ENCODE measurements at places on chromosomes 13 and 19. TPM values are rescaled to one million over a fixed set of nuclear protein-coding genes. Genes with fewer than 3 reads are reported as not detected.
A peak's percentile ranks its signal among the peaks of the same experiment; 100 is the strongest.

- DNase-seq = no peak
These were observed 720.3 kb downstream of the UQCRFS1 start for GRCh38 chr19:28492621-28493020.

The SIRT2 gene
- total RNA-seq = 59.2 TPM

- DNase-seq = peak; percentile 37
These were observed 10.2 kb downstream of the PLPPR3 start for GRCh38 chr19:811506-812048.

The ZNF428 gene
- total RNA-seq = 27.1 TPM

DNA sequence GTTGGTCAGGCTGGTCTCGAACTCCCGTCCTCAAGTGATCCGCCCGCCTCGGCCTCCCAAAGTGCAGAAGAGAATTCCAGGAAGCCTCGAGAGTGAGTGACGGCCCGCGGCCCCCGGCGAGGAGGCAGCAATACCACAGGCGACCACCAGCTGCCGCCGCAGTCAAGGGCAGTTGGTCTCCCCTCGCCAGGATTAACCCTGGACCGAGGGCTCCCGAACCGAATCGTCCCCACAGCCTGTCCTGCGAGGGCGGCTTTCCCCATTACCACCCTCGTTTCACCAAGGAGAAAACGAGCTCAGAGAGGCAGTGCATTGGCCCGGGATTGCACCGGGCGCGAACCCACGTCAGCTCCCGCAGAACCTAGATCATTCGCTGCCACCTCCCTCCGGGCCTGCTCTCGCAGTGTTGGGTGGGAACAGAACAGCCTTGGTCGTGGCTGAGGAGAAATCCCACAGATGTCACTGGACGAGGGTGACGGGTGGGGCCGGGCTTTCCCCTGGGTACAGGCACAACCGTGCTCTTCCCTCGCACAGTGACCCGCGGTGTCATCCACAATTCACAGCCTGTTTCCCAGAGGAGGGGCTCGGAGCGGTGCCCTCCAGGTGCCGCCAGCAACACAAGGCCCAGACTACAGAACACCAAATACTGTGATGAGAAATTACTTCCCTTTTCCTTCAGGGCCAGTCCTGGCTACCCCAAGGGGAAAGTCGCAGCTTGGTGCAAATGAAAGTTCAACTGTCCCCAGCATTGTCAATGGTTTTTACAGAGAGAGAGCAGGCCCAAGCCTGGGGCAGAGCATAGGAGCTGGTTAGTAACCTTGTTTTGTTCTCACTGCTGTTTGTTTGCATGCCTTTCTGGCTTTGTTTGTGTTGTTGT is 24.8 kb downstream of the C2CD4C start:
- DNase-seq = peak; percentile 63

The APBA3 gene
- total RNA-seq = 21.9 TPM

The NOP53 gene
- 260 TPM for total RNA-seq

GRCh38 chr19:3479177-3479833 is 1.0 kb downstream of the SMIM24 start:
- DNase-seq = no peak

GRCh38 chr19:53581871-53582279 is 43.9 kb downstream of the ZNF331 start:
- DNase-seq = no peak

The MCEMP1 gene
- 97.9 TPM for total RNA-seq

DNA sequence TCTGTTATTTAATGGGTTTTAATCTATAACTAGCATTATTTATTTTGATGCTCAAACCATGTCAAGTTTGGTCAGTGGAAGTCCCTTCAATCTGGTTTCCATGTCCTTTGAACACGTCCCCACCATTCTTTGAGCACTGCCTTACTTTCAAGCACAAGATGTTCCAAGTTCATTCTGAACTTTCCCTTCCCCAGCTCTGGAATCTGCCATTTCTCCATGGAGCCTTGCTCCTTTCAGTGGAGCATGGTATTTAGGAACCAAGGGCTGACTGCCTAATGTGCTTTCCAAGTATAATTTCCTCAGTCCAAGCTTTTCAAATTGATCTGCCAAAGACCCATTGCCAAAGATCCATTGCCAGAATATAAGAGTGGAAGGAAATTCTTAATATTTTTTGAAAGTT is 1.1 kb upstream of the ZNF546 start:
- no peak for DNase-seq

GRCh38 chr19:35006342-35006998 is 6.3 kb downstream of the GRAMD1A start:
- no peak for DNase-seq

The CFD gene
- 153 TPM for total RNA-seq

- DNase-seq = no peak
These were observed 155.6 kb downstream of the TM9SF2 start for GRCh38 chr13:99656844-99657381.

The WBP4 gene
- total RNA-seq = 11.0 TPM

The ZNF850 gene
- total RNA-seq = 2.8 TPM

GRCh38 chr13:111420113-111420876 is 99.9 kb downstream of the TEX29 start:
- no peak for DNase-seq

- DNase-seq = no peak
These were observed 303.3 kb downstream of the POU4F1 start for GRCh38 chr13:78299832-78300623.

The ACP7 gene
- total RNA-seq = not detected

The SULT2A1 gene
- total RNA-seq = not detected

The LYL1 gene
- total RNA-seq = 21.8 TPM

DNA sequence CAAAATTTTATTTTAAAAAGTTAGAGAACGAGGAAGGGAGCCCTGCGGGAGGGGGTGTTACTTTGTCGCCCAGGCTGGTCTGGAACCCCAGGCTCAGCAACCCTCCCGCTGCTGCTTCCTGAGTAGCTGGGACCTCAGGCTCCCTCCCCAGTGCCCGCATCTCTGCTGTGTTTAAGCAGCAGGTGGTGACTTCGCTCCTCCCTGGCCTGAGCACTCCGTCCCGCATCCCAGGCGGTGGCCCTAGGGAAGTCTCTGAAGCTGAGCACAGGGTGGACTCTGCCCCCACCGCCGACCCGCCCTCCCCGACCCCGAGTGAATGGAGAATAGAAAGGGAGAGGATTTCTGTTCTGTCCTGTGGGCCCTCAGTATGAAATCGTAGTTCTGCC is 30.5 kb downstream of the ZNF701 start:
- DNase-seq = peak; percentile 64

The TEX29 gene
- 0.81 TPM for total RNA-seq

DNA sequence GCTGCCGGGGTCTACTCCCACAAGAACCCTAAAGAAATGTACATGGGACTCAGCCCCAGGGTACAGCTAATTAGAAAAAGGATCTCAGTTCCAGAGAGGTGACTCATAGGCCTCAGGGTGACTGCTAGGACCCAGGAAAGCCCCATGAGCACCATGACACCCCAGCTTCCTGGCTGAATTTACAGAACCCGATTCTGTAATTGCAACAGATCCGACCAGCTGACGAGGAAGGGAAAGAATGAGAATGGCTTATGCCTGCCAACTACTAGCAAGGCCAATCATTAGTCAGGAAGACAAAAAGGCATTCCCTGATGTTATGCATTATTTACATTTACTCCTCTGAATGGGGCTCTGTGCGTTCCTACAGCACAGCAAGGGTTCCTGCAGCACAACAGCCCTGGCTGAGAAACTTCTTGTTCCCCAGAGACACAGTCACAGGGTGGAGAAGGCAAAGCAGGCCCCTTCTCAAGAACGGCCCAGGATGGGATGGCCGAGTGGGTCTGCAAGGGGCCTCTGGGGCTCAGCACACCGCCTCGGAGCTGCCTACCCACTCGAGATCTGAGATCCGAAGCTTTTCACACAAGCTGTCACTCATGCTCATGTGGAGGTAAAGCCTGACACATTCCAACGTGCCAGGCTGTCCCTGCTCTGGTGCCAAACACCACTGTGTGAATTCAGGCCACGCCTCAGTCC is 27.2 kb downstream of the PBX4 start:
- DNase-seq = no peak

DNA sequence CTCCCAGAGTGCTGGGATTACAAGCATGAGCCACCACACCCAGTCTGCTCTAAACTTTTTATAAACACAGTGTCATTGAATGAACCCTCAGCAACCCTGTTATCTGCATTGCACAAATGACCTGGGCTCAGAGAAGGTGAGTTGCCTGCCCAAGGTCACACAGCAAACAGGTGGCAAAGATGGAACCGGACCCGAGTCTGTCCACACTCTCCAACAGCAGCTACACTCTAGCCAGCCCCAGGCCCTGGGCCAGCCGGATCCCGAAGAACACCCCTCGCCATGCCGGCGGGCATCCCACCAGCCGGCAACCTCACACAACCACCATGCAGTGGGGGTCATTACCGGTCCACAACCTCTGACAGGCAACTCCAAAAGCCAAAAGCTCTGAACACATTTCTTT is 14.5 kb downstream of the ERCC2 start:
- no peak for DNase-seq

The ZNF284 gene
- 2.9 TPM for total RNA-seq

GRCh38 chr13:35760735-35761281 is 284.3 kb upstream of the MAB21L1 start:
- DNase-seq = no peak

GRCh38 chr19:41821003-41821735 is 23.3 kb downstream of the LYPD4 start:
- DNase-seq = peak; percentile 57

DNA sequence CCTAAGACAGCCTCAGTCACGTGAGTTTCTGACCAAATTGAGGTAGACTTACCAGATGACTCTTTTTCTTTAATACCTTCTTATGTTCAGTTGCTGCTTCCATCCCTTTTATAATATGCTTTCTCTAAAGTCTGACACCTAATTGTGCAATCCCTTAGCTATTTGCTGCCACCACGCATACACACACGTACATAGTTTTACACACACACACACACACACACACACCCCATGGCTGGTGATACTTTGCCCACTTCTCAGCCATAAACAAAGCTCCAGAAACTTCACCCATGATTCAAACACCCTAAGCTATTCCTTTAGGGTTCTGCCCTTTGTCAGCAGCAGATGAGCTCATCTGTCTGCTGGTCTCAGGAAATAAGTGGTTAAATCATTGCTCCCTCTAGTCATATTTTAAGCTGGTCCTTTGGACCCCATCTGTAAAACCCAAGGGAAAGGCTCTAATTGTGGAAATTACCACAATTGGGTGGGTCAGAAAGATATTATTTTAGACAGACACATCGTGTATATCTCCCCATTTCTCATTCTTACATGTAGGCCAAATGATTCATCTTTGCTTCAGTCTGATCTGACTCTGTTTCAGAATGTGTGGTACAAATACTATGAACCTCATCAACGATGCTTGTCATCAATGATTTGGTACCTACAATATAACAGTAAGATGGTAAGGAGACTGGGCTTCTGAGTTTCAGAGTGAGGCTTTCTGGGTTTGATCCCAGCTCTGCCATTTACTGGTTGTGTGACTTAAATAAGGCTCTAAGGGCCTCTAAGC is 69.2 kb downstream of the NALCN start:
- DNase-seq = no peak

DNA sequence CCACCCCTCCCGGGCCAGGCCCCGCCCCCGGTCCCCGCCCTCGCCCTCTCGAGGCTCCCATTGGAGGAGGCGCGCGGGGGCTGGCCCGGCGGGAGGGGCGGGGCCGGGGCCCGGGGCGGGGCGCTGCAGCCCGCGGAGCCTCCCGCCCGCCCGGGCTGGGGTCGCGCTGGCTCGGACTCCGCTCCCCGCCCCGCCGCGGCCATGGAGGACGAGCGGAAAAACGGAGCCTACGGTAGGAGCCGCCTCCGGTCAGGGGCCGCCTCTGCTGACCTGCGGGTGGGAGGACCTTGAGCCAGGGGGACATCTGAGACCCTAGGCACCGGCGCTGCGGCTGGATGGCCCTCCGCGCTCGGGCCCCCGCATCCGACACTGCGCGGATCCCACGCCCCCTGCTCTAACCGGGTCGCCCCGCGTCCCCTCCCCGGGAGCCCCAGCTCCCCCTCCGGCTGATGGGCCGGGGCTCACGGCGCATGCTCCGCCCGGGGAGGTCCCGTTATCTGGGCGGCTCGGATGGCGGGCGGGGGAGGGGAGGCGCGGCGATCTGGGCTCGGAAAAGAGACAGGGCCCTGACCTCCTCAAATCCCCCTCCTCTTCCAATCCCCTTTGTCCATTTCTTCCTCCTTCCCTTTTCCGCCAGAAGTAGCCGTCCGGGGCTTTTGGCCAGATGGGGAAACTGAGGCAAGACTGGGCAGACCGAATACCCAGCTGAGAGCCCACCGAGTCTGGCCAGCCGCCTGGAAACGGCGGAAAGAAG is 15.4 kb upstream of the AP1M2 start:
- DNase-seq = peak; percentile 93

- DNase-seq = no peak
These were observed 633 bp downstream of the SPHK2 start for GRCh38 chr19:48619692-48620585.

DNA sequence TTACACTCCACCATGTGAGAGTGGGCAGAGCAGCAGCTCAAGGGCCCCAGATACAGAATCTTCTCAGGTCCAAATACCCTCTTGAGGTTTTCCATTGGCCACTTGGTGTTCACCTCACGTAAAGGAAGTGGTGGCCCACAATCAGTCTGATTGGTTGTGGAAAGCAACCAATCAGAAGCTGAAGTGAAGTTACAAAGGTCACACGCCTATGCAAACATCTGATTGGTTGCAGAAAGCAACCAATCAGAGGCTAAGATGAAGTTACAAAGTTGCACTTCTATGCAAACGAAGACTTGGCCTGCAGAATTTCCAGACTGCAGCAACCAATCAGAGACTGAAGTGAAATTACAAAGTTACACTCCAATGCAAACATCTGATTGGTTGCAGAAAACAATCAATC is 14.3 kb upstream of the TM9SF2 start:
- no peak for DNase-seq

DNA sequence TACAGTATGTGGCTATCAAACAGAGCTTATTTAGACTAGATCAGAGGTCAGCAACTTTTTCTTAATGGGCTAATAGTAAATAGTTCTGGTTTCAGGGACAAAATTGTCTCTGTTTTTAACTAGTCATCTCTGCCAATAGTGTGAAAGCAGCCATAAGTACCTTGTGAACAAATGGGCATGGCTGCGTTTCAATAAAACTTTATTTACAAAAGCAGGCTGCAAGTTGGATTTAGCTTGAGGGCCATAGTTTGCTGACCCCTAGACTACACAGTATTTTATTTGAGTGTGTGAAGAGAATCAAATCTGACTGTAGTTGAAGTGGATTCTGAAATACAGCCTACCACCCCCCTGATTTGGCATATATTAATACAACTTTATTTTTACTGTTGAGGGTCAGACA is 75.6 kb downstream of the SCEL start:
- no peak for DNase-seq

The ZNF112 gene
- 3.4 TPM for total RNA-seq

The SIGLECL1 gene
- total RNA-seq = not detected

DNA sequence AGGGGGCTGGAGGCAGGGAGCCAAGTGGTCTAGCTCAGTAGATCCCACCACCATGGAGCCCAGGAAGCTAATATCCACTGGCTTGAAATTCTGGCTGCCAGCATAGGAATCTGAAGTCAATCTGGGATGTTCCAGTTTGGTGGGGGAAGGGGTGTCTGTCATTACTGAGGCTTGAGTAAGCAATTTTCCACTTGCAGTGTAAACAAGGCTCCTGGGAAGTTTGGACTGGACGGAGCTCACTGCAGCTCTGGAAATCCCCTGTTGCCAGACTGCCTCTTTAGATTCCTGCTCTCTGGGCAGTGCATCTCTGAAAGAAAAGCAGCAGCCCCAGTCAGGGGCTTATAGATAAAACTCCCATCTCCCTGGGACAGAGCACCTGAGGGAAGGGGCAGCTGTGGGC is 349.2 kb upstream of the KLHL1 start:
- DNase-seq = no peak

The KLK10 gene
- 4.7 TPM for total RNA-seq

The IQCN gene
- total RNA-seq = 4.9 TPM

The PRODH2 gene
- not detected for total RNA-seq

- no peak for DNase-seq
These were observed 68.6 kb downstream of the STK24 start for GRCh38 chr13:98508280-98508679.
